Nucleus accumbens (tissue), 56 donors: ENCODE measurements at places on chromosomes 3 and 15.

DNA sequence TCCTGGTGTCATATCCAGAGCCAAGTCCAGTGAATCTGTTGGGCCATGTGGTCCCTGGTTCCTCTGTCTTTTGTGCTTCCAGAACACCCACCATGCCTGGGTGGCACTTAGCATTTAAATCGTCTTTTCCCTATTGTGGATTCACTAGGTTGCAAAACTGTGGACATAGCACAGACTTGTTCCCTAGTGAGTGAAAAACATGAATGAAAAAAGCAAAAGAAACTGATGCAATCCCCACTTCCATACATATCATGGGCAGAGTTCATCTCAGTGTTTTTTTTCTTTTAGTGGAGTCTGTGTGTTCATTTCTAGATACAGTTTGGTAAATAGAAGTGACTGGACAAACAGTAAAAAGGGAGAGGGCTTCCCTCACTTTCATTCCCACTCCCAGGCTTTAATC lies 170.5 kb downstream of the SLCO3A1 start:
- DNase-seq = no peak

DNA sequence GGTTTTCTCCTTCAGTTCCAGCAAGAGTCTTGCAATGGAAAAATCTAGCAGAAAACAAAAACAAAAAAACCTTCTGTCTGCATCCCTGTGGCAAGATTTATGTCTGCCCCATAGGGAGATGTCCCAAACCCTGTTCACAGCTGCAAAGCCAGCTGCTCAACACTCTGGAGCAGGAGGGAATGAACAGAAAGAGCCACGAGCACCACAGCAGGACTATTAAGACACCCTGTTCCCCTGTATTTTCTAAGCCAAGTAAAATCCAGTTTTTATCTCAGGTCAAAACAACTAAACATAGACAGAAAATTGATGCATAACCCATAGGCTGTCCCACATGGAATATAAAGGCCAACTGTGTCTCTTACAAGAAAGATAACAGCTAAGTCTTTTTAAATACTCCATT lies 357.9 kb downstream of the LSAMP start:
- DNase-seq = no peak

DNA sequence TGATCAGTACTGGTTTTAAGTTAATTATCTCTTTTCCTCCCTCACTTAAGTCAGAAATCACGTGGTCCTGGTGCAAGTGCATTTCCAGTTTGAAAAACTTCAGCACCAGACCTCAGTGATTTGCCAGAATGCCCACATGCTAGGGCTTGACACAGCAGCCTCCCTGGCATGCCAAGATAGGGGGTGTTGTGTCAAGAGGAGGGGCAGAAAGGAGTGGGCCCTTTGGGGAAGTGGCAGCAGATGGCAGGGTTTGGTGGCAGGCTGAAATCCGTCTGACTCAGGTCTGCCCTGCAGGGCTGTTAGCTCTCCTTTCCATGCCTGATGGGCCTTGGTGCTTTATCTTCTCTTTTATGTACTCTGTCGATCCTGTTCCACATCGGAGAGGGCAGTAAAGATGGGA lies 23.4 kb downstream of the PXK start:
- no peak for DNase-seq

GRCh38 chr3:43863966-43864933 lies 173.5 kb downstream of the ABHD5 start:
- no peak for DNase-seq

GRCh38 chr15:41011055-41011815 lies 58.0 kb downstream of the CHAC1 start:
- no peak for DNase-seq

DNA sequence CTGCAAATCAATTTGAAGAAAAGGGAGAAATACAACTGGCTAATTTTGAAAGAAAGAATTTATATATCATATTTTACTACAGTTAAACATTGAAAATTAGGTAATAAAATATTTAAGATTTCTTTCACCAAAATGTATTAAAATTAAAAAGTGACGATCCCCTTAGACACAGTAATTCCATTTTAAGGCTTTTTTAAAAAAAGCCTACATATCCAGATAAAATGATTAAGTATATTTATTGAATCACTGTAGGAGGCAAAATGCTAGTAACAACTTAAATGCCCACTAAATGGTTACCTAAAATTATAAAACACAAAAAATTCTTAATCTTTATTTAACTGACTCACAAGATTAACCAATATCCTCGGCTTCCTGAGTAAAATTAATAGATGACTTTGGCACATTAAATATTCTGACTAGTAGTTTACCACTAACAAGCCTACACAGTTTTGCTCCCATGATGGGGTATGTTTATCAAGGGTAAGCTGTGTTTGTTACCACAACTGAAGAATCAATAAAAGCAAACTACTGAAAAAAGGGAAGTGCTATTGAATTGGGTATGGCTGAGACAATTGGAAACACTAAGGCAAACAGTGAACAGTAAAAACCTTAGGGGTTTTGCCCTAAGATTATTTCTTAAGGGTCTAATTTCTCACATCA lies 28.4 kb downstream of the ANKRD28 start:
- DNase-seq = no peak

DNA sequence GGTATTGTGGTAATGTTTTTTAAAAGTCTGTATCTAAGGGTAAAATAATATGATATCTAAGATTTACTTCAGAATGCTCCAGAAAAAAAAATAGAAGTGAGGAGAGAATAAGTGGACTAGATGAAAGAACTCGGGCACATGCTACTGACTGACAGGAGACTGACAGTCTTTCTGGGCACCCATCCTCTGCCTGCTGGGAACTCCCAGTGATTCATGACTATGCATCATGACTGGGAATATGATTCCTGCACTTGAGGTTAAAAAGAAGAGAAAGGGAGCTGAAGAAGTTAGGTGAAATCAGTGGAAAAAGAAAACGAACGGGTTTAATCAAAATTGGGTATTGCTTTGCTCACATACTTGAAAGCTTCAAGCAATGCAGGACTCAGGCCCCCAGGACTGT lies 35.7 kb upstream of the SPSB4 start:
- DNase-seq = no peak

GRCh38 chr15:65365229-65365628 lies 12.6 kb downstream of the IGDCC3 start:
- no peak for DNase-seq

DNA sequence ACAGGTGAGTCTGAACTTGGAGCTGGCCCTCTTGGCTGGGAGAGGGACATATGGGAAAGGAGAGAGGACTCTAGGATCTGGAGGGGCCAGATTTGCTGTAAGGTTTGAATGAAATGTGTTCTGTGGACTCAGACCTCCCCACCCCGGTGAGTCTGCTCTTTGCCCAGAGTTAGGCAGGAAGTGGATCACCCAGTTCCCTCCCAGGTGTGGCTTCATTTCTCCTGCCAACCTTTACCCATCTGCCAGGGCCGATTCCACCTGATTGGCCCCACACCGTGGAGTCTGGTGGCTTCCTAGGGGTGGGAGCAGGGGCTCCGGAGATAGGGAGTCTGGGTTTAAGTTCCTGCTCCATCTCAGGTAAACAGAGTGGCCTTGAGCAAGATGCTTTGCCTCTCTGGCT lies 25.5 kb downstream of the CD276 start:
- DNase-seq = no peak

GRCh38 chr15:48144889-48145288 lies 24.1 kb downstream of the SLC24A5 start:
- no peak for DNase-seq

DNA sequence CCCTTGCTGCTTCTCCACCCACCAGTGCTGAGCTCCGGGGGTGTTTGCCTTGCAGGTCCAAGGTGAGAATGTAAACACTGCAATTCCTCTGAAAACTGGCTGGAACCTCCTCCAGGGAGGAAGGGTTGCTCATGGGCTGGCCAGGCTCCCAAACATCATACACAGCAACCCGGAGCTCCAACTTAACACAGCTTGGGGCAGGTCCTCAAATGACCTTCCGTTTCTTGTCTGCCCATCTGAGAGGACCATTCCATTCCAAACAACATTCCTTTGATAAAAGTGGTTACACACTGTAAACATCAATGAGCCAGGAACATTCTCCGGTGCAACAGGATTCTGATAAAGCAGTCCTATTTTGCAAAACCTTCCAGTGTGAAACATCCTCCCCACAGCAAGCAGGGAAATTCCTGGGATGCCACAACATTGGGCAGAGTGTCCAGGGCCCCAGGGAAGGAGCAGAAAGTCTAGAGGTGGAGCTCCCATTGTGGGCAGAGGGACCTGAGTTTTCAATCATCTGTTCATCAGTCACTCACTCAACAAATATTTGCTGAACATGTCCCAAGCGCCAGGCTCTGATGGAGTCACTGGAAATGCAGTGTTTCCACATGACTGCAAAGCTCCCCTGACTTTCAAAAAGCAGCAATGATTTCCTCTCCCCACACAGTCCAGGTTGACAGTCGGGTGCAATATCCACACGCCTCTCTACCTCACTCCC lies 7.3 kb upstream of the HEG1 start:
- no peak for DNase-seq

DNA sequence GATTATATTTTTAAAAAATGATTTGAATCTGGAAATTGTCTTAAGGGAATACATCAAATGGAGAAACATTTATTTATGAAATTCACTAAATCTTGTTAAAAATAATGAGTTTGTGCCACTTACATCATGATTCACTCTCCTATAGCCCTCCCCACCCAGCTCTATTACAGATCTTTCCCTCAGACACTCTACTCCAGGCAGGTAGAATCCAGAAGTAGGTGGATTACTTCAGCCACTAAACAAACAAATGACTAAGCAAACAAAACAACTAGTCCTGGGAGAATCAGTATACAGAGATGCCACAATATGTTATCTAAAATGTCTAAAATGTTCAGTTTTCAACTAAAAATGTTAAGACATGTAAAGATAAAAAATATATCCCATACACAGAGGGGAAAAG lies 608.1 kb upstream of the UBE2E2 start:
- DNase-seq = no peak

DNA sequence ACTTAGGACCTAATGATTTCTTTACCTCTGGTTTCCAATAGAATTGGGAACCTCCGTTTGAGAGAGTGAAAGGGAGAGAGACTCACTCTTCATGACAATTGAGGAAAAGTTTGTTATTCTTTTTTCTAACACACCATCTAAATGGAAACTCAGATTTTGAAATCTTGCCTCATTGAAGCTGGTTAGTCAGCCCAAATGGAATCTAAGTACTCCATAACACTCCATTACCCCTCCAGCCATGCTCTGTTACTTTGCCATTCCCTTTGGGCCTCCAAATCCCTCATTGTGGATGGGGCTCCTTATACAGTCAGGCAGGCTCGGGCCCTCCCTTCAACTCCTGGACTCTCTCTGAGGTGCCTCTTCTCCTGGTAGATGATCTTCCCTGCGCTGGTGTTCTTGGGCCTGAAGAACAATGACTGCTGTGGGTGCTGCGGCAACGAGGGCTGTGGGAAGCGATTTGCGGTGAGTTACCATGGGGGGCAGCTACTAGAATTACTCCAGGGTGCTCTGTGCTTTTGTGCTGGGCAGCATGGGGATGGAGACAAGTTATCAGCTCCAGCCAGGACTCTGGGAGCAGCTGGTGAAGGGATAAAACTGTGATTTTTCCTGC lies 1.1 kb downstream of the TM4SF4 start:
- DNase-seq = no peak

- DNase-seq = no peak
These were observed 51.9 kb upstream of the UBE2Q2 start for GRCh38 chr15:75791337-75791713.

DNA sequence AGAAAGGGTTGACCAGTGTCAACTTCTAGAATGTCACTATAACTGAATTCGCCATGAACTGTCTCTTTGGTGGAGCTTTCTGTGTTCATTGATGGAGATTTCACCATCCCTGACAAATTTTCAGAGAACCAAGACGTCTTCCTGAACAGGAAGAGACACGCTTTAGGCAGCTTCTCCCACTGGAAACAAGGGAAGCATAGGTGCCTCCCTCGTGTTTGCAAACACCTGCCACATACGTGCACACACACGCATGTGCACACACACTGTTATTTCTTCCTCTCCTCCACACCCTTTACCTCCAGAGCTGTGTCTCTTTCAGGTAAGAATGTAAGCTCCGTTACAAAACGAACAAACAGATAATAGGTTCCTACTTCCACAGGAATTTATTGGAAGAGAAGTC lies 15.6 kb downstream of the ARRDC4 start:
- DNase-seq = no peak

DNA sequence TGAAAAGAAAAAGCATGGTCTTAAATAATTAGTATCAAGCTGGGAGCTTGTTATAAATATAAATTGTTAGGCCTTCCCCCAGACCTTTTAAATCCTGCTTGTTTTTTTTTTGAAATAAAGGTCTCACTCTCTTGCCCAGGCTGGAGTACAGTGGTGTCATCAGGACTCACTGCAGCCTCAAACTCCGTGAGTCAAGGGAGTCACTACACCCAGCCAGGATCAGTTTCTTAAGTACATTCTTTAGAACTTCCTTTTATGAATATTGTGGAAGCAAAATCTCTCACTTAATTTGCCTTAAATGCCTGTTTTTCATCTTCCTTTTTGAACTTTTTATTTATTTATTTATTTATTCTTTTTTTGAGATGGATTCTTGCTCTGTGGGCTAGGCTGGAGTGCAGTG lies 20.8 kb upstream of the DENND4A start:
- no peak for DNase-seq

DNA sequence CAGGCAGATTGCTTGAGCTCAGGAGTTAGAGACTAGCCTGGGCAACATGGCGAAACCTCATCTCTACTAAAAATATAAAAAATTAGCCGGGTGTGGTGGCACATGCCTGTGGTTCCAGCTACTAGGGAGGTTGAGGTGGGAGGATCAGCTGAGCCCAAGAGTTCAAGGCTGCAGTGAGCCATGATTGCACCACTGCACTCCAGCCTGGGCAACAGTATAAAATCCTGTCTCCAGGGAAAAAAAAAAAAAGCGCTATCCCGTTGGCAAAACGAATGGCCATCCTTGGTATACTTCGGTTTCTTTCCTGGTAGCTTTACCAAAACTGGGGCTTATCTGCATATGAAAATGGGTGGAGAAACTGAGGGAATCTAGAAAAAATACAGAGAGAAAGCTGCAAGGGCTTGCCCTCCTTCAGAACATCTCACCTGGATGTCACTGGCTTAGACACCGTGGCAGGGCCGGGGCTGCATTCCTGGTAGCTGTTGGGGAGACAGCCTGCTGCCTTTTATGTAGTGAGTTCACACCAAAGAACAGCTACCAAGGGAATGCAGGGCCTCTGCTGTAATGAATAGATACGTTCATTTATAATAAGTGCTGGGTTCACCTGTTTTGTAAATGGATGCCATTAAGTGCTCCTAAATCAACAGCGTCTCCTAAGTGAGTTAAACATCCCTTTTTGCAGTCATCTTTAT lies 96.0 kb downstream of the IQSEC1 start:
- no peak for DNase-seq

DNA sequence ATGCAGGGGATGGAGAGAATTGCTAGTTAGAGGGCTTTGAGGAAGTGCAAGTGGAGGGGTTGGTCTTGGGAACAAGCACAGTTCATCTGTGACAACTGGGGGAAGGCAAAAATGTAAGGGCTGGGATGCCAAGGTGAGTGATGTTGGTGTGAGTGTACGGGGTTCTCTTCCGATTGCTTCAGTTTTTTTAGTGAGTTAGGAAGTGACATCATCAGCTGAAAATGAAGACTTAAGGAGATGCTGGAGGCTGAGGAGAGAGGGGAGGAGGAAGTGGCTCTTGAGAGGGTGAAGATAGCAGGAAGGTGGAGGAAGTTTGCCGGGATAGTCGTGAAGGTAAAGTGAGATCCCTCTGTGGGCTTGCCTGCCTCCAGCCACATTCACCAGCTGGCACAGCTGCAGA lies 12.7 kb downstream of the TICRR start:
- DNase-seq = no peak

GRCh38 chr3:64450396-64450956 lies 225.2 kb upstream of the PRICKLE2 start:
- DNase-seq = no peak

- DNase-seq = no peak
These were observed 283.4 kb downstream of the LSAMP start for GRCh38 chr3:116161575-116162525.

- DNase-seq = no peak
These were observed 40.3 kb downstream of the SLC6A20 start for GRCh38 chr3:45756055-45756454.
